ENCODE measurements at places on chromosomes 4 and X.

DNA sequence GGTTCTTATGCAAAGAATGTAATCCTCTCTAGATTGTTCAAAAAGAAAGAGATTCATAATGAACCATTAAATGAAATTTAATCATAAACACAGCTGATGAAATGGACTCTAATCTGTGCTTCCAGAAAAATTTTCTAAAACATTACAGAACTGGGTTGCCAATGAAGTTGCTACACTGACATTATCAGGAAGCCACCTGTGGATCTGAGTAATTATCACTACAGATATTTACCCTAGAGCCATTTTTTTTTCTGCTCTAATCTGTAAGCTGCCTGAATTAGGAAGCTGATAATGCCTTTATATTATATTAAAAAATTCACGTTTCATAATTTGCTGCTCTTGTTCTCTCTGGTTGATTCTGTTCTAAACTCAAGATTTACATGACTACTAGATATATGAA is 380.1 kb downstream of the GRIA2 start:
- DNase-seq = no peak

GRCh38 chr4:139762720-139763119 is 97.1 kb downstream of the MGST2 start:
- no peak for DNase-seq

GRCh38 chr4:124253080-124253479 is 459.5 kb downstream of the ANKRD50 start:
- DNase-seq = no peak

DNA sequence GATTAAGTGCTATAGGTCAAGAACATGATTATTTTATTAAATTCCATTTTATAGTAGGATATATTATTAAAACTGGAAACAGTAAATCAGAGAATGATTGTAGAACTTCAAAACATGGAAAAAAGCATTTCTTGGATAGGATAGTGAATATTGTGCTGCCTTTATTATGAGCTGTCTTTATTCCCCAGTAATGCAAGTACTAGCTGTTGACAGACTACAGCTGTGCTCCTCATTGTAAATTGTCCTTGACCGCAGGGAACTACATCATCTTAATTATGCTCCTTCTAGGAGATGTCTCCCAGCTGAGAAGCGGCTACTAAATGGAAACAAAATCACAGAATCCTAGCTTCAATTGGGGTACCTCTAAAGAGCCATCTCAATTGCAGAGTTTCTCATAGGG is 1457.2 kb upstream of the PCDH7 start:
- DNase-seq = no peak

DNA sequence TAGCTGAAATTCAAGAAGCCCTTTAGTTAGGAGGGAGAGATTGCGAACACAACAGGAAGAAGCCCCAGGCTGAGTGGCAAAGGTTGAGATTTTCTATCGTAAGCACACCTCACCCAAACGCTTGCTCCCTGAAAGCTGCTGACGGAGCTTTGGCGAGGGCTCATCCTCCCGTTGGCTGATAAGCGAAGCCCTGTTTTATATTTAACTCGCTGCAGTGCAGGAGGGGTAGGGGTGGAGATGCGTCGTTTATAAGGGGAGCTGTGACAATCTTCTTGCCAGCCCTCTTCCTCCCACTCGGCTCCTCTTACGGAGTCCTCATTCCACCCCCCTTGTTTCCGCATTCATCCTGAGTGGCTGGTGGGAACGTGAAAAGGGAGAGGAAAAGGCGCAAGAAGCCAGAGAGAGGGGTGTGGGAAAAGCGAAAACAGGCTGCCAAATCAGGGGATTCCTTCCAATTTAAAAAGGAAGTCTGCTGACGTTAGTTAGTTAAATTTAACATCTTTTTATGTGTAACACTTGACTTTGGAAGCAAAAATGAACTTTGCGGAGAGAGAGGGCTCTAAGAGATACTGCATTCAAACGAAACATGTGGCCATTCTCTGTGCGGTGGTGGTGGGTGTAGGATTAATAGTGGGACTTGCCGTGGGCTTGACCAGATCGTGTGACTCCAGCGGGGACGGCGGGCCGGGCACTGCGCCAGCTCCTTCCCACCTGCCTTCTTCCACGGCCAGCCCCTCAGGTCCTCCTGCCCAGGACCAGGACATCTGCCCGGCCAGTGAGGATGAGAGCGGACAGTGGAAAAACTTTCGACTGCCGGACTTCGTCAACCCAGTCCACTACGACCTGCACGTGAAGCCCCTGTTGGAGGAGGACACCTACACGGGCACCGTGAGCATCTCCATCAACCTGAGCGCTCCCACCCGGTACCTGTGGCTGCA is at the start of gene ENPEP:
Gene ENPEP (plus strand): TSS at position 275 of the 938 bp plus-strand sequence. CDS start 260 bp downstream, at position 535.
- DNase-seq = peak; percentile 15

GRCh38 chrX:130267956-130268448 is 697 bp downstream of the ZNF280C start:
- DNase-seq = no peak

DNA sequence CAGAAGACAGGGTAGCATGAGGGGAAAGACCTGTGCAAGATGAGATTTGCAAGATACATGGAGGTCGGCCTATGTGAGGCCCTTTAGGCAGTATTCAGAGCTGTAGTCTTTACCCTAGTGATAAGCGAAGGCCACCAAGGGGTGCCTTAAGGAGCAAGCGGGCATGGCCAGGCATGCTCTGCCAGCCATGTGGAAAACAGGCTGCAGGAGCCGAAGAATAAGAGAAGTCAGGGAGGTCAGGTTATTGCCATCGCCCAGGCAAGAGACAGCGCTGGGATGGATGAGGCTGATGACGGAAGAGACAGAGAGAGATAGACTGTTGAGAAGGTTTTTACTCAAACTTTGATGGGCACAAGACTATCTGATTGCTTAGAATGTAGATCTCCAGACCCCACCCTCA is 7.0 kb upstream of the FATE1 start:
- no peak for DNase-seq

GRCh38 chr4:124936427-124936826 is 223.9 kb upstream of the ANKRD50 start:
- DNase-seq = no peak

DNA sequence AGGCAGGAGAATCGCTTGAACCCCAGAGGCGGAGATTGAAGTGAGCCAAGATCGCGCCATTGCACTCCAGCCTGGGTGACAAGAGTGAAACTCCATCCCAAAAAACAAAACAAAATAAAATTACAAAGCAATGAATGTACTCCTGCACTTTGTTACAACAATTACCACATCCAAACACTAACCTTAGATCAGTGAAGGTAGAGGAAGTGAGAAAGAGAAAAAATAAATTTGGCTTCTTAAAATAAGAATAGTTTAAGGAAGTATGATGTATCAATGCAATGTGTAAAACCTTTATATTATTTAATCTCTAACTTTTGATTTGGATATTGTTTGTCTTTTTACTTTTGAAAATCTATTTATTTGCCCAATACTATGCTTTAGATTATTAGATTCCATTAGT is 21.7 kb upstream of the CSN1S1 start:
- no peak for DNase-seq

DNA sequence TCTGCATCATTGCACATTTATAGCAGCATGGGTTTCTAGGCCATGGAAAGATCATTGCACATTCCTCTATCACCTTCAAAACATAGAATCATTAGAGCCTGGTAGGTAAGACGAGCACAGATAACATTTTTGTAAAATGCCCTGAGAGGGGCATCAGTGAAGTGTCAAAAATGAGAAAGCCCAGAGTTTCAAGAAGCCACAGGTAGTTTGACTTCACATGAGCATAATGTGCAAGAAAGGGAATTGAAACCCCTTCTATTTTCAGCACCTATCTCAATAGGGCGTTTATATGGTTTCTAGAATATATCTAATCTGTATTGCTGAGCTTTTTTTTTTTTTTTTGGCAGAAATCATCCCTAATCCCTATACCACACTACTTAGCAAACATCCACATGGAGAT is 2441.7 kb downstream of the ARAP2 start:
- DNase-seq = no peak

DNA sequence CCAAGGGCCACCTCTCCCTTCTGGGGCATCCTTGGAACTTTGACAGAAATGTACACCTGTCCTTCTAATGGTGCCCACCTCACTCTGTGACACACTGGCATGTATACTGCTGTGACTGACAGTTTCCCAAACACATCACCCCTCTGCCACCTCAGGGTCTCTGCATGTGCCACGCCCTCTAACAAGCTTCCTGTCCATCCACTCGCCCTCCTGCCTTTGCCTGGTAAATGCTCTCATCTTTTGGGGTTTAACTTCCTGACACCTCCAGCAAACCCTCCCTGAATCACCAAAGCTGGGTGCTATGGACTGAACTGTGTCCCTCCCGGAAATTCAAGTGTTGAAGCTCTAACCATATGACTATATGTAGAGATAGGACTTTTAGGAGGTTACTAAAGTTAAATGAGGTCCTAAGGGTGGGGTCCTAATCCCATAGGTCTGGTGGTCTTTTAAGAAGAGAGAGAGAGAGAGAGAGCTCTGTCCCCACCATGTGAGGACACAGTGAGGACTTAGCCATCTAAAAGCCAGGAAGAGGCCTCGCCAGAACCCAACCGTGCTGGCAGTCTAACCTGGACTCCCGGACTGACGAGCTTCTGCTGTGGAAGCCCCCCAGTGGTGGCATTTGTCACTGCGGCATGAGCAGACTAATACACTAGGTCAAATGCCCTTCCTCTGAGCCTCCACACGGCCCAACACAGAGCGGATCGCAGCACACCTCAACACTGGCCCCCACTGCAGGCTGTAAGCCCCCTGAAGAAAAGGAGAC is 95.6 kb downstream of the AFAP1 start:
- DNase-seq = peak; percentile 64

DNA sequence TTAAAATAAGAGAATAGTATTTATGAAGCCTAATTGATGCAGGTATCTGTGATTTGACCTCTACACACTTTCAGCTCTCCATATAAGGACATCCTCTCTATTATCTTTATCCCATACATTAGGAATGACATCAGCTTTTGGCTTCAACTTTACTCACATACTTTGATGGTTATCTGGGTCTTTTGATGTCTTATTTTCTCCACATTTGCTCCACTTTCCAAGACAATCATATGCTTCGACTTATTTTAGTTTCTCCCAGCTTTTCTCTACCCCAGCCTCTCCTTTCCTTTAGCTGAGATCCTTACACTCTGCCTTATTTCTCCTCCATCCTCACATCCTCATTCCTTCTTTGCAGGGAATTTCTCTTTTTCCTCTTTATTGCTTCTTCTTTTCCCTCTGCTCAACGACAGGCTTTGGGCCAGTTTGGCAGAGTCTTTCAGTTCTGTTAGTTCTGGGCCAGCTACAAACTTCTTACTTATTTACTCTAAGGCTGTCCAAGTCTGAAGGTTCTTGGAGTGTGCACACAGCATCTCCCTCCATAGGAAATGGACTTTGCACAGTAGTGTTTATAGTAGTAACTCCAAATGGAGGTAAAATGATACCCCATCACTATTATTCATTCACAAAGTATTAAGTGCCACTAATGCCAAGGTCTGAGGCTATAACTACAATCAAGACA is 50.5 kb downstream of the SLC4A4 start:
- no peak for DNase-seq

DNA sequence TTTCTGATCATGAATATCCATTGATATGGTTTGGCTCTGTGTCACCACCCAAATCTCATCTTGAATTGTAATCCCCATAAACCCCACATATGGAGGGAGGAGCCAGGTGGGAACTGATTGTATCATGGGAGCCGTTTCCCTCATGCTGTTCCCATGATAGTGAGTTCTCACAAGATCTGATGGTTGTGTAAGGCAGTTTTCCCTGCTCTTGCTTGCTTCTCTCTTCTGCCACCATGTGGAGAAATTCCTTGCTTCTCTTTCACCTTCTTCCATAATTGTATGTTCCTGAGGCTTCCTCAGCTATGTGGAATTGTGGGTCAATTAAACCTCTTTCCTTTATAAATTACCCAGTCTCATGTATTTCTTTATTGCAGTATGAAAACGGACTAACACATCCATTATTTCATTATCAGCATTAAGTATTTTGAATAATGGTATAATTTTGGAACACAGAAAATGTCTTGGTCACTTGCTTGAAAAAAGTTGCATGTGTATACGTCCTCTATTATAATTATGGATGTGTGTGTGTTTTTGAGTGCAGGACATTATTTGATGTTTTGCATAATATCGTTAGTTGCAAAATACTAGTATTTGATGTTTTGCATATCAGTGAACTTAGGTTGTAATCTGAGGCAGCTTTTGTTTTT is 334.6 kb downstream of the PCDH10 start:
- DNase-seq = no peak

GRCh38 chr4:6674500-6675149 is 19.1 kb upstream of the S100P start:
- no peak for DNase-seq

DNA sequence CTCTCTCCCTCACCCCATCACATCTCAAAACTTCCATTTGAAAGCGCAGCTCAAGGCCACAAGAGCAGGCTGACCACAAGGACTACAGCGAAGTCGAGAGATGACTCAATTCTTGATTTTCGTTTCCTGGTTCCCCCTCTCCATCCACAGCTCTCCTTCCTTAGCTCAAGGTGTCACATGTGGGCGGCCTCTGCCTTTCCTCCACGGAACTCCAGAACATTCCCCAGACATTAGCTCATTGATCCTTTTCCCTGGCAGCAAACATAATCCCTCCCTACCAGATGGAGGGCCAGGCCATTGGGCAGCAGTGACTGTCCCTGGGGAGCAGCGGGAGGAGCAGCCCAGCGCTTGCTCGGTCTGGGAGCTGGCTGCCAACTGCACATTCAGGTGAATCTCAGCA is 56.3 kb downstream of the CCDC149 start:
- no peak for DNase-seq

GRCh38 chr4:82517043-82517442 is 44.7 kb downstream of the TMEM150C start:
- DNase-seq = no peak

DNA sequence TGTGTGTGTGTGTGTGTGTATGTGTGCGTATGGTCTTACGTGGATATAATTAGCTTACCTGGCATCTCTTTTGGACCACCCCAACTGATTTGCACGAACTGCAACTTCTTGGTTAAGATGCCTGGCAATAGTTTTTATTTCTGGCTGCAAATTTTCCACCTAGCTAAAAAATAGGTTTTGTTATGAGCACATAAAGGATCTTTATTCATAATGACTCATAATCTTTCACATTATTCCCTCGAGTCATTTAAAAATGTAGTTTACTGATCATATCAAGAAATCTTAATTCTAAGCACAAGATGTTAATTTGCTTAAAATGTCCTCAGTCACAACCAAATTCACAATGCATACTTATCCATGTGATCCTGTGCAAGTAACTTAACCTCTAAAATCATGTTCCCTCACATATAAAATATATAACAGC is 1.5 kb downstream of the COX18 start:
- DNase-seq = no peak

DNA sequence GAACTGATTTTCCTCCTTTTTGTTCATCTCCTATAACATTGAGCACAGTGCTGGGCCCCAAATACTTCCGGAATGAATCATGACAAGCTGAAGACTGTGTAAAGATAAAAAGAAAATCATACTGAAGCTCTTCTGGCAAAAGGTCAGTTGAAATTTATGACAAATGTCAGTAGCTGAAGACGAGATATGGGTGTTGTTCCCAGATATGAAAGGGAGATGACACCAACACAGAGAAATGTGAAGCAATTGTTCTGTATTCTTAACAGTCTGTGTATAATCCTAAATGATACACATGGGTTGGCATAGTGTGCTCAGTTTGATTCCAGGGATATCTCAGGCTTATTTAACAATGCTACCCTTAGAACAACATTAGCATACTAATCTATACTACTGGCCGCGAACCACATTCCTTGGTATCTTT is 170.5 kb upstream of the PITX2 start:
- DNase-seq = no peak
